Midbrain (tissue), 1 donor: ENCODE measurements at places on chromosomes 7 and 10.

DNA sequence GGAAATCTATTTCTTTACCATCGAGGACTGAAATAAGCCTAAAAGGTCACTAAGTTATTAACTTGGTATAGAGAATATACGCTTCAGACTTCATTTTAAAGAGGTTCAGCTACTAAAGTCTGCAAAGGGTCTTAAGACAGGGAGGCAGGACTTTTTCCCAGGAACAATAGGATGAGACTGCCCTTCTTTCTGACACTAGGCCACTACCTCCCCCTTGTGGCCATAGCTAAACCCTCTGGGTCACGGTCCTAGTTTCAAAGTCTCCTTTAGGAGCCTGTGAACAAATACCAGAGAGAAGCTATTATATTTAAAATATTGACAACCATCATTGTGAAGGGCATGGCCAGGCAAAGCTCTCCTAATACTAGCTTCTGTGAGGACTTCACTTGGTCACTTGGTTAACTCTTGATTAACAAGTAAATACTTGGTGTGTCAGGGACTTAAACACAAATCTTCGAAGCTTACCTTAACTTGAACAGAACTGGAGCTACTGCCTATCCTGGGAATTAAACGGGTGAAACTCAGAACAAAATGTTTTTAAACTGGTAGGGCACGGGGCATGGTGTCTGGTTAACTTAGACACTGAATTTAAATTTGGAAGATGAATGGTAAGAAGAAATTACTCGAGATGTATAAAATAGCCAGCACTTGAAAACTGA is 75.6 kb downstream of the CCDC6 start:
- peak; percentile 46 for DNase-seq

DNA sequence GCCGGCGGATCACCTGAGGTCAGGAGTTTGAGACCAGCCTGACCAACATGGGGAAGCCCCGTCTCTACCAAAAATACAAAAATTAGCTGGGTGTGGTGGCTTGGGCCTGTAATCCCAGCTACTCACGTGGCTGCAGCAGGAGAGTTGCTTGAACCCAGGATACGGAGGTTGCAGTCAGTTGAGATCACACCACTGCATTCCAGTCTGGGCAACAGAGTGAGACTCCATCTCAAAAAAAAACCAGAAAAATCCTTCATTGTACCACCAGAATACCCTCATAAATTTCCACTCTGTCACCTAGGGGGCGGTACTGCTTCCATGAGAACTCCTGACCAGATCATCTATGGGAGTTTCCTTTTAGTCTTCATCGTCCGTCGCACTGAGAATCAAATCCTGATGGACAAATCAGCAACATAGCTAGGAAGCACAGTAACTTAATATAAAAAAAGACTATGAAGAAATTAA is 225.8 kb upstream of the KLF14 start:
- no peak for DNase-seq

DNA sequence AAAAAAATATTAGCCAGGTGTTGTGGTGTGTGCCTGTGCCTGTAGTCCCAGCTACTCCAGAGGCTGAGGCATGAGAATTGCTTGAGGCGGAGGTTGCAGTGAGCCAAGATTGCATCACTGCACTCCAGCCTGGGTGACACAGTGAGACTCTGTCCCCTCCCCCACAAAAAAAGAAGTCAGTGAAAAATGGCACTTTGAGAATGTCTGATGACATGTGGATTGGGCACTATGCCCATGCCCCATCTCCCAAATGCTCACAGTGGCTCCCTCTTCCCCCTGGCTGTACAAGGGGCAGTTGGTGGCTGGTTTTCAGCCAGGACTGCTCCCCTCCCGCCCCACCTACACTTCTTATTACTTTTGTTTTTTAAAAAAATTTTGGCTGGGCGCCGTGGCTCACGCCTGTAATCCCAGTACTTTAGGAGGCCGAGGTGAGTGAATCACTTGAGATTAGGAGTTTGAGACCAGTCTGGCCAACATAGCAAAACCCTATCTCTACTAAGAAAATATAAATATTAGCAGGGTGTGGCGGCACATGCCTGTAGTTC is 26.1 kb downstream of the IL15RA start:
- no peak for DNase-seq

- no peak for DNase-seq
Observed at GRCh38 chr7:1887251-1887650, 217.2 kb downstream of the ELFN1 start.

DNA sequence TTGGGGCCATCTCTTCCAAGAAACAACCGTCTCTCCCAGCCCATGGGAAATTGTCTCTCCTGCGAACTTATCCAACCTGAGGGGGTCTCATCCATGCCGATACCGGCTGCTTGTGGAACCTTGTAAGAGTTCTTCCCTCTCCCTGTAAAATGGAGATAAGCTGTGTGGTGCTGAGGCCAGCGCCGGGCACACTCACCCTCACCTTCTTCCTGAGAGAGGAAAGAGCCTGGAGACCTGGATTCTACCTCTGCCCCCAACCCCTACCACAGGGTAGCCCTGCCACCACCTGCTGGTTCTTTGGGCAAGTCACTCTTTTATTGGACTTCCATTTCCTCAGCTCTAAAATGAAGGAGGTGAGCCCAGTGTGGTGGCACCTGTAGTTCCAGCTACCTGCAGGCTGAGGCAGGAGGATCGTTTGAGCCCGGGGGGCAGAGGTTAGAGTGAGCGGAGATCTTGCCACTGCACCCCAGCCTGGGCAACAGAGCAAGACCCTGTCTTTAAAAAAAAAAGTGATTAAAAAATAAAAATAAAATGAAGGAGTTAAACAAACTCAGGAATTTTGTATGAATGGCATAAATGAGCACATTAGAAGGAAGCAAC is 38.4 kb upstream of the PSAP start:
- no peak for DNase-seq

DNA sequence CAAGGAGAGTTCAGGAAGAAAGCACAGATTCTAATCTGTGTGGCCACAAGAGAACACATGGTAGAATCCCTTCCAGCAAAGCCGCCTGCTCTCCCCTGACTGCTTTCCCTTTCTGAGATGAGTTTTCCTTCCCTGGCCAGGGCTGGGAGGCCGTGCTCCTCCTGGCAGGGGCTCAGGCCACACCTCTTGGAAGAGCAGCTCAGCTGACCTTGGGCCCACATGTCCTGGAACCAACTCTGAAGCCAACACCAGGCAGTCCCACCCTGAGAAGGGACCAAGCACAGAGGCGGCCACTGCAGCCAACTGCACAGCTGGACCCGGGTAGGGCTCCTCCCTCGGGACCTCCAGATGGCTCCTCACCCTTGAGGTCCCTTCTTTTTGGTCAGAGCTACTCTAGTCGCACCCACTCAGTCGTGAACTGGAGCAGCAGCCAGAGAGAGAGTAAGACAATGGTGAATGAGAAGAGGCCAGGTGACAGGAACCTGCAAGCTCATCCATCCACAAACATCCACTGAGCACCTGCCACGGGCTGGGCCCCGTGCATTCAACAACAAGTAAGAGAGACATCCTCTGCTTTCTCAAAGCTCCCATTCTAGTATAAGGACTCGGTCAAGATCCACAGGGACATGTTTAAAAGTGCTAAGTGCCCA is 40.3 kb downstream of the FAM53B start:
- peak; percentile 69 for DNase-seq

DNA sequence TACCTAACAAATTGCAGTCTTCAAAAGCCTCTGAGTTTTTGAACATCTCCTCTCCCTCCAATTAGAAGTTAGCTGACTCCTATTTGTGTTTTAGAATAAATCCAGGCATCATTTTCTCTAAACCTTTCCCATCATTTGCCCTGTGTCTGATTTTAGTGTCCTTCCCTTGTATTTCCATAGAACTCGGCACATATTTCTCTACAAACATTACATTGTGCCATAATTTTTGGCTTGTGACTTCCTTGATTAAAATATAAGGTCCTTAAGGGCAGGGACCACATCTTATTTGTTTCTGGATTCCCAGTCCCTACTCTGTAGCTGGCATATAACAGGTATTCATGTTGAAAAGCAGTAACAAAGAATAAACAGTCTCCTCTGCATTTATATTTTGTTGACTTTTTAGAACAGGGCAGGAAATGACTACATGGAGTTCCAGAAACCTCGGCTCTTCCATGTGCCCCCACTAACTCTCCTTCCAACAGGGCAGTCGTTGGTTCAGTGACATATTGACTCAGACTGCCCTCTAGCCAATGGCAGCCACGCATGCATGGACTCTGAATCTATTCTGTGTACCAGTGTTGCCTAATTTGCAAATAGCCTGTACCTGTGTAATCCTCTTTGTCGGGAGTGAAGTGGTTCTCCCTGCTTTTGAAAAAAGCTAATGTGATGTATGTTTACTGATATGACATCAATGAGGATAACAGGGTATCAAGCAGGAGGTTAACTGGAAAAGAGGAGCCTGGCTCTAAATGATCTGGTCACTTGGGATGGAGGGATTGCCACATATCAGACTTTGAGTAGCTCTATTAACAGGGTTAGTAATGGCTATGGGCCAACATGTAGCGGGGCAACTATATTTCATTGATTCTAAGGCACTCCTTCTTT is 19.8 kb upstream of the CPN1 start:
- DNase-seq, result no peak

- no peak for DNase-seq
Observed at GRCh38 chr10:32084185-32084851, 28.1 kb upstream of the KIF5B start.

DNA sequence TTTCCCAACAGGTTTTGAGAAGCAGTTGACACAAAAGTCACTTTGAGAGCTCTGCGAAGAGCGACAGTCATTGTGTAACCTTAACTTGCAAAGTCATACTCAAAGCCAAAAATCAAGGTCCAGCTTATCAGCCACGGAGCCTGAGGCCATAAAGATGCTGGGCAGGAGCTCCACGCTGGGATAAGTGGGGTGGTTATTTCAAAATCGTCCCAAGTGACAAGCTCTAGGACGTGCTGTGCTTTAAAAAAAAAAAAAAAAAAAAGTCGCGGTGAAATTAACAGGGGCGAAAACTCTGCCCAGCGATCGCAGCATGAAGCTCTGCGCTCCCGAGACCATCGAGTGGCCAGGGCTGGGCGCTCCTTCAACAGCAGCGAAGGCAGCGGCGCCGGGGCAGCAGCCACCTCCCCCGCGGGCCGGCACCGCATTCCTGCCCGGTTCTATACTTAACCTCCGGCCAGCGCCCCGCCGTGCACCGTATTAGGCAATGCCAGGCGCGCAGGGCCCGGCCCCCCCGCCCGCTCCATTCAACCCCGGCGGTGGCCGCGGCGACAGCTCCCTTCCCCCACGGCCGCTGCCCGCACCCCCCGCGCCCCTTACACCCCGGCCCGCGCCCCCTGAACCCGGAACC is 657 bp downstream of the HACD1 start:
- DNase-seq, result no peak

DNA sequence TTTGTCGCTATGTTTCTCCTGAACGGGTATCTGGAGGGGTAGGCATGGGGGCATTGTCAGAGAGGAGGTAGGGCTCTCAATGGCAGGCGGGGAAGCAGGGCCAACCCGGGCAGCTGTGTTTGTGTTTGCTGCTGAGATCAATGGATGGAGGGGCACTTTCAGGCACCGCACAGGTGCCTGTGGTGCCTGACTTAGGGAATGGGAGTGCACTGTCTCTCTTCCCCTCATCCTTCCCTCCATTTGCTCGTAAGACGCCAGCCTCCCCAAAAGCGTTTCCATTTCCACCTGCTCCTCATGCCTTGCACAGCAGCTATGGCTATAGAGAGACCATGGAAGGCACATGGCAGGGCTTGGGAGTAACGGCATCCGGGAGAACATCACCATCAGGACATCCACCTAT is 615.9 kb upstream of the FOXK1 start:
- no peak for DNase-seq

DNA sequence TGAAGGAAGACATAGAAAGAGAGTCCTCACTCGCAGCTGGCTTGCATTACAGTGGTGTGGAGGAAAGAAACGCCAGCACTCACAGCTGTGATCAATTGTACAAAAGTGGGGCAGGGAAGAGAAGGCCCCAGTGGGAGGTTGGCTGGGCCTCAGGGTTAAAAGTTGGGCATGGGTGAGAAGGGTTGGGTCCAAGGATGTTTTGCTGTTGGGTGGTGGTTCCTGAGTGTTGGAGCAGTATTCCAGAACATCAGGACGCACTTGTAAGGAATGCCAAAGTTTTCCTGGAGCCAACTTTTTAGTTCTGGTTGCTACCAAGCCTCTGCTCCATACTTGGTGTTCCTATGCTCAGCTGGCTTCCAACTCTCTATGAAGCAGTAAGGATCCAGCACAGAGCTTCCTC is 55.4 kb upstream of the MKRN1 start:
- no peak for DNase-seq

DNA sequence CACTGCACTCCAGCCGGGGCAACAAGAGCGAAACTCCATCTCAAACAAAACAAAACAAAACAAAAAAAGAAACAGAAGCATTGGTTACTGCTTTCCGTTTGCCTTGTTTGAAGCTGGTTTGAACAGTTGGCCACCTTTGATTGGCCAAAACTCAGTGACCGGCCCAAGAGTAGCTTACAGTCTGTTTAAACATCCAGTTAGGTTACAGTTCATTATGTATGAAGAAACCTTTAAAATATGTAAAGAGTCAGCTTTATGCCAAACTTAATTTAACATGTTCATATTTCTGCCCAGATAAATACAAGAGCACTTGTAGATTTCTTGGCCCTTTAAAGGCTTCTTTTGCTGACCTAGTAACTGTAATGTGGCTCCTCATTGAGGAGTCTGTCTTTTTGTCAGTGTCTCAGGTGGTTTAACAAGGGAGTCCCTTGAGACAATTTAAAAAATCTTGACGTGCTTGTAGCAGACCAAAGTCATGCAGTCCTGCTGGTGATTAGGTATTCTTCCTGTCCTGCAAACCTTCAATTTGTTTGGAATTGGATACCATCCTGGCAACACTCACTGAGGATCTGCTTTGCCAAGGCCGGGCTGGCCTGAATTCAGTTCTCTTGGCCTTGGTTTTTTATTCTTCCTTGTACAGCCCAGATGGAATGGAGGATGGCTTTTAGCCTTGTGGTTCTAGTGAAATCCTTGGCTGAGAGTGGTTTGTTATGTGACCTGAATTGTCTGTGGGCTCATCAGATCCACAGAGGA is 128.9 kb downstream of the PLXDC2 start:
- peak; percentile 41 for DNase-seq

DNA sequence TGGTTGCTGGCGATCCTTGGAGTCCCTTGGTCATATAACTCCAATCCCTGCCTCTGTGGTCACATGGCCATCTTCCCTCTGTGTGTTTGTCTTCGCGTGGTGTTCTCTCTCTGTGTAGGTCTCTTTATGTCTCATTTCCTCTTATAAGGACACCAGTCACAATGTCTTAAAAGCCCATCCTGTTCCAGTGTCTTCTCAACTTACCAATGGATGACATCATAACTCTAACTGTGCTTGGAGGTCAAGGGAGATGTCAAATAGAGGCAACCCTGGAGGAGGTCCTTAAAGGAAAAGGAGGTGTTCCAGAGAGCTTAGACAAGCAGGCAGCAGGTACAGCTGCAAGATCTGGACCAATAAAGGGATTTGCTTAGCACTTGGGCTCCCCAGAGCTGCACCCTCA is 143.0 kb downstream of the BUB3 start:
- no peak for DNase-seq
